ENCODE measurements at places on chromosomes 11 and 22.

DNA sequence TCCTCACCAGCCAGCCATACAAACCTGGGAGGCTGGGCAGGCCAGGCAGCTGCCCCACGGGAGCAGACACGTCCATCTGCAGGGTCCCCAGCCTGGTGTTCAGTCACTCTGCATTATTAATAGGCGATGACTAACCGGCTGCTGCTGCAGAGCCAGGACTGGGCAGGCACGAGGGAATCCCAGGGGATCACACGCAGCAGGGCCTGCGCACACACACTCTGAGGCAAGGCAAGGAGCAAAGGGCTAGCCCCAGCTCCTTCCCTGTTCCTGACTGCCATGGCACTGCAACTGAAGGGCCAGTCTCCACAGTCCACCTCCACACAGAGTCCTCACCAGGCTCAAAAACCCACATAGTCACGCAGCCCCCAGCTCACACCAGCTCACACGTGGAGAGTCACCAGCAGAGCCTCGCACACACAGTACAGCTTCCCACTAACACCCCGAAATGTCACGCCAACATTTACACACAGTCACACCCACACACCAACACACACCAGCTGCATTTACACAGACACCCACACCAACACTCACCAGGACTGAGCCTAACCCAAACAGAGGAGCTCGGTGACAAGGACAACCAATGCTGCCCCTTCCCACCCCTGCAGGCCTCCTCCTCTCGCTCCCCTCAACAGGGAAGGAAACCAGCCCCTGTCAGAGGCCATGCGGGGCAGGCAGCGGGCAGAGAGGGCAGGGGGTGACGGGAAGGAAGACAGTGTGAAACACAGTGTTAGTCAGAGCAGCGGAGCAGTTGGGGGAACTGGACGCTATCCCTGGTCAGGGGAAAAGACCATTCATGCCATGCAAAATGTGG, 47.3 kb downstream of the NRXN2 start:
- no peak for DNase-seq

DNA sequence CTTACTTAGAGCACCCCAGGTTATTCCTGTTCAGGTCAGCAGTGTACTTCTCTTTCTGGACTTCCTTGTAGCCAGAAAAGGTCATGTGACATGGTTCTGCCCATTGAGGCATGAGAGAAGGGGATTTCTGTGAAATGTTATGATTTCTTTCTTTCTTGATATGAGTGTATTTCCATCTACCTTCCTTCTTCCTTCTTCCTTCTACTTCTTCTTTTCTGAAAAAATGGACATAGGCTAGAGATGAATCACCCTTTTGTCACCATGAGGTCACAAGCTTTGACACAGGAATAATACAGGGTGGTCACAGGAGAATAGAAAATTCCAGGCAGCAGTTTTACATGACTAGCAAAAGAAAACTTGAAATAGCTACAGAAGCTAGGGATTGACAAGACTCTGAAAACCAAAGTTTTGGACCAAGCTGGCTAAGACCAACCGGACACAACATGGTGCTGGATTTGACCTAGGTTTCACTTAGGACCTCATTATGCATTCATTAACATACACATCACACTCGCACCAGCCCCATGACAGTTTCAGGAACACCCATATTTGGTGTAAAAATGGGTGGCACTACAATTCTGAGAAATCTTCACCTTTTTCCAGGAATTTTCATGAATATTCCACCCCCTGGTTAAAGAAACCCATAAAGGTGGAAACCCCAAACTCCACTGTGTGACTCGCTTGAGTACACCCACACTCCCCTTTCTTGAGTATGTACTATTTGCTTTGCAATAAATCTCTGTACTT, 21.2 kb upstream of the MAP6 start:
- no peak for DNase-seq

- DNase-seq = no peak
Measured at GRCh38 chr11:17314232-17314547, 37.4 kb upstream of the NCR3LG1 start.

- DNase-seq = no peak
Measured at GRCh38 chr11:122659676-122660554, 4.4 kb downstream of the UBASH3B start.

- DNase-seq = no peak
Measured at GRCh38 chr11:134560066-134560465, 148.0 kb upstream of the B3GAT1 start.

DNA sequence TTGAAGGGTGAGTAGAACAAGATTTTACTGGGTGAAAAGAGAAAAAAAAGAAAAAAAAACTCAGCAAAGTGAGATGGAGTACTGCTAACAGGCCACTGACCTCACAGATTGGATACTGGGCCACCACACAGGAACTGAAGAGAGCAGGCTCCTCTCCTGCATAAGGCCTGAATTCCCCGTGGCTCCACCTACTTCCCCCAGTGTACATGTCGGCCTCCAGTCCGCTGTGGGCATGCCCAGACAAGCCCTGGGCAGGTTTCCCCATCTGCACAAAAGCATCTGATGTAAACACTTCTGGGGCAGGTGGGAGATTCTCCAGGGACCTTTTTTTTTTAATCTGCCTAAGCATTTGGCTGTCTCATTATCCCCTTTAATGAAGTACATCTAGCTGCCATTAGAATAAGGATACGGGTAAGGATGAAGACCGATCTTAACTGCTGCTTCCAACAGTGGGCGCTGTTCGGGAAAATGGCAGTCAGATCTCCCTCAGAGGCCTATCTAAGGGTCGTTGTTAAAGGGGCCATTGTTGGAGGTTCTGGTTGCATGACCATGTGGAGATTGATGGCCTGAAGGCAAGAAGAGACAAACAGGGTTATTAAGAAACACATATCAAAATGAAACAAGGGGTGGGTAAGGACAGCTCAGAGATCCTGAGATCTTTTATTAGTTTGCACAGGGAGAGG, 48.5 kb downstream of the MS4A13 start:
- no peak for DNase-seq

DNA sequence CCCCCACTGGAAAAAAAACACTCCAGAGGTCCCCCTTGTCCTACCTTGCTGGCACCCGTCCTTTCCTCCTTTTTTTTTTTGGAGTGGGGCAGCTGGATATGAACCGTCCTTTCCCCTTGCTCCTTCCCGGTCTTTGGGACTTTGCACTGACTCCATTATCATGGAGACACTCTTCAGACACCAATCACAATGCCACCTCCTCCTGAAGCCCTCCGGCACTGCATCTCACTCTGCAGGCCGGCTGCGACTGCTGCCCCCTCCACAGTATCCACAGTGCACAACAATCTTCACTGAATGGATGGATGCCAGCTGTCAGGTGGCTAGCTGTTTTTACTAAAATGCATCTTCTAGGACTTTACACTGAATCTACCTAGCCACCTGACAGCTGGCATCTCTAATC, 12.7 kb upstream of the RGL4 start:
- no peak for DNase-seq

GRCh38 chr11:73171436-73172161, 29.5 kb upstream of the FCHSD2 start:
- no peak for DNase-seq

DNA sequence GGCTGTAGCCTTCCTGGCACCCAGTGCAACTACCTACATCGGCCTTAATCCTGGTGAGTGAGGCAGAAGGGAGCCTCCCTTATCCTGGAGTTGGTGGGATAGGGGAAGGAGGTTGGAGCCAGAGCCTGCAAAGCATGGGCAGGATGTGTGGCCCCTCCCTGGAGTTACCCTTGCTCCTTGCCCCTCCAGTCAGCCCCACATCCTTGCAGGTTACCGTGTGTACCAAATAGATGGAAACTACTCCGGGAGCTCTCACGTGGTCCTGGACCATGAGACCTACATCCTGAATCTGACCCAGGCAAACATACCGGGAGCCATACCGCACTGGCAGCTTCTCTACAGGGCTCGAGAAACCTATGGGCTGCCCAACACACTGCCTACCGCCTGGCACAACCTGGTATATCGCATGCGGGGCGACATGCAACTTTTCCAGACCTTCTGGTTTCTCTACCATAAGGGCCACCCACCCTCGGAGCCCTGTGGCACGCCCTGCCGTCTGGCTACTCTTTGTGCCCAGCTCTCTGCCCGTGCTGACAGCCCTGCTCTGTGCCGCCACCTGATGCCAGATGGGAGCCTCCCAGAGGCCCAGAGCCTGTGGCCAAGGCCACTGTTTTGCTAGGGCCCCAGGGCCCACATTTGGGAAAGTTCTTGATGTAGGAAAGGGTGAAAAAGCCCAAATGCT, 3.9 kb downstream of the SMPD1 start:
- no peak for DNase-seq

GRCh38 chr11:7520981-7521487, 7.2 kb downstream of the PPFIBP2 start:
- no peak for DNase-seq

GRCh38 chr11:131979364-131979763, 608.9 kb downstream of the NTM start:
- DNase-seq = no peak

- no peak for DNase-seq
Measured at GRCh38 chr22:49393526-49393925, 434.1 kb downstream of the BRD1 start.

GRCh38 chr11:108223348-108224149, 682 bp downstream of the ATM start:
- DNase-seq = no peak

DNA sequence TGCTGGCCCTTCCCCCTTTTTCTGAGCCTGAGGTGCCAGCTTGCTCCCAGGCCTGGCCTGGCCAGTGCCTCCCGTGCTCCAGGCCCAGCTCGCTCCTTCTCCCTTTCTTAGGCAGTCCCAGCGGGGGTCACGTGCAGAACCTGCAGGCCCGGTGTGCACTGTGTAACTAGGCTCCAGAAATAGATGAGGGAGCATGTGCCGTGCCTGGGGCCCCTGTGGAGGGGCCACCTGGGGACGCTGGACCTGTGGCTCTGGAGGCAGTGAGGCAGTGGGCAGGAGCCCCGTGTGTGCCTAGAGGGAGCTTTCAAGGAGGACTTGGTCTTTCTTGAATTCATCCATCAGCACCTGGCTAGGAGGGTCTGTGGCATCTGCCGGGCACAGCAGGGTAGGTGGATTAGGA, 11.5 kb downstream of the PTDSS2 start:
- DNase-seq = no peak

- no peak for DNase-seq
Measured at GRCh38 chr11:44880511-44880910, 70.2 kb downstream of the TP53I11 start.

- no peak for DNase-seq
Measured at GRCh38 chr11:47940904-47941649, 39.3 kb upstream of the PTPRJ start.

DNA sequence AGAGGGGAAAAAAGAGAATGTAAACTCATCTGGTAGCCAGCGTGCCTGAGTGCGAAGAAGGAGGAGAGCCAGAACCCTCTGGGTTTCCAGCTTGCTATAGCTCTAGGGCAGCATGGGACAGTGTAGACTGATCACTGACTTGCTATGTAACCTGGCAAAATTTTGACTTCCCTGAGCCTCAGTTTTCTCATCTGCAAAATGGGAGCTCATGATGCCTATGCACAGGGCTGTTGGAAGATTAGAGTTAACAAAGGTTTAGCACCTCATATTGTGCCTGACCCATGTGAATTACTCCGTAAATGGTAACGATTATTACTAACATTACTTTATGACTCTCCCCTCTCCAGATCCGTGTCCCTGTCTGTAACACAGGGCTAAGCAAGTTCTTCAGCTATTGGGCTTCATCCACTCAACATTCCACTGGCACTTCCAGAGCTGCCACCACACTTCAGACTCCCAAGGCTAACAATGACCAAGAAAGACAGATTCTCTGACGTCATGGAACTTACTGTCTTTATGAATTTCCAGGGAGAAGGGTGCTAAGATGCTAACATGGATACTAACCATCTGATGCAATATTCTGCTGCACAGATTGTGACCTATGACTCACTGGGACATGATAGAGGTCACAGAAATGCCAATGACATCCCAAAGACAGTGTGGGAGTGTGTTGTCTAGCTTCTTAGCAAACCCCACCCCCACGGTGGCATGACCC, 195.2 kb downstream of the TRIM29 start:
- DNase-seq = no peak

DNA sequence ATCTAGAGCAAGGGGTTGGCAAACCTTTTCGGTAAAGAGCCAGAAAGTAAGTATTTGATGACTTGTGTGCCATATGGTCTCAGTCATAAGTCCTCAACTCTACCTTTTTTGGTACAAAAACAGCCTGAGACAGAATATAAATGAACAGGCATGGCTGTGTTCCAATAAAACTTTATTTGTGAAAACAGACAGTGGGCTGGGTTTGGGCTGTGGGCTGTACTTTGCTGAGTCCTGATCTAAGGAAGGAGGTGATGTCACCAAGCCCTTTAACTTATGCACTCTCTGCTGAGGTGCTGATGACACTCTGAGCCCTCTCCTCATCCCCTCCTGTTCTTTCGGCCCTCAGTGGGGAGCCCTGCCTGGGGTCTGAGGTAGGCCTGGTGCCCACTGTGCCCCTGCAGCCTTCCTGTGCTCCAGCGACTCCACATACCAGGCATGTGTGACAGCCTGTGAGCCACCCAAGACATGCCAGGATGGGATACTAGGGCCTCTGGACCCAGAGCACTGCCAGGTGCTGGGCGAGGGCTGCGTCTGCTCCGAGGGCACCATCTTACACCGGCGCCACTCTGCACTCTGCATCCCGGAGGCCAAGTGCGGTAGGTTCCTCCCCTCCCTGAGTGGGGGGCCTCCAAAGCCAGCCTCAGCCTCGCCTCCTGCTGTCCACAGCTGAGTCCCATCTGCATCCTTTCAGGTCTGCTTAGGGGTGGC, 85.9 kb upstream of the MYOD1 start:
- DNase-seq = no peak

DNA sequence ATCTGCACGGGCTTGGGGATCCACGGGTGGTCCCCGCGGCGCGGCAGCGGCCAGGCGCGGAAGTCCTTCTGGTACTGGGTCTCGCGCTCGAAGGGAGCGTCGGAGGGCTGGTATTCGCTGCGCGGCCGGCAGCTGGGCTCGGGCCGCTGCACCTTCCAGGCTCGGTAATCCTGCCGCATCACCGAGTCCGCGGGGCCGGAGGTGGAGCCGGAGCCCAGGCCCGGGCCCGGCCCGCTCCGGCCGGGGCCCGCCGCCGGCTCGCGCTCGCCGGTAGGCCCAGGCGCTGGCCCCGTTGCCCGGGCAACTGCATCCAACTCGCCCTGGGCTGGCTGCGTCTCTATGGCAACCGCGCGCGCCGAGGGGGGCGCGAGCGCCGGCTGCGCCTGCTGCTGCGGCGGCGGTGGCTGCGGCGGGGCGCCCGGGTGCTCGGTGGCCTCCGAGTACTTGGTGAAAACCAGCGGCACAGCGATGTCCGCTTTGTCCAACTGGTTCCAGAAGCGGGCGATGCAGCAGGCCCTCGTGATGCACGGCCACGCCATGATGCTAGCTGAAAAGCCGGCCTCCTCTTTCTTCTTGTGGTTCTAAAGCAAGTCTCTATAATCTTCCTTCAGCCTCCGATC, 897 bp downstream of the MAP6 start:
- DNase-seq = no peak

Measured in stimulated activated CD4-positive, alpha-beta T cell treated with anti-CD3 and anti-CD28 coated beads, Interleukin-1b, Interleukin-23, amount 100 ng/mL, for 1 hour (primary cell).